Frontal cortex (tissue), 4 donors: ENCODE measurements at places on chromosomes 11 and 22. TPM values are rescaled to one million over a fixed set of nuclear protein-coding genes. Genes with fewer than 3 reads are reported as not detected.

Gene CSNK1E
- total RNA-seq: 197 TPM

Gene MLC1
- 17.9 TPM for total RNA-seq

Gene KIF18A
- 4.9 TPM for total RNA-seq

Gene PTPRCAP
- not detected for total RNA-seq

Gene CSTF3
- total RNA-seq: 66.9 TPM

Gene OR5B21
- not detected for total RNA-seq
